ENCODE measurements at places on chromosomes 5 and 9.

- no peak for DNase-seq
Observed at GRCh38 chr5:163509291-163509951, 4.0 kb downstream of the MAT2B start.

- no peak for DNase-seq
Observed at GRCh38 chr5:175275097-175275496, 168.9 kb downstream of the DRD1 start.

DNA sequence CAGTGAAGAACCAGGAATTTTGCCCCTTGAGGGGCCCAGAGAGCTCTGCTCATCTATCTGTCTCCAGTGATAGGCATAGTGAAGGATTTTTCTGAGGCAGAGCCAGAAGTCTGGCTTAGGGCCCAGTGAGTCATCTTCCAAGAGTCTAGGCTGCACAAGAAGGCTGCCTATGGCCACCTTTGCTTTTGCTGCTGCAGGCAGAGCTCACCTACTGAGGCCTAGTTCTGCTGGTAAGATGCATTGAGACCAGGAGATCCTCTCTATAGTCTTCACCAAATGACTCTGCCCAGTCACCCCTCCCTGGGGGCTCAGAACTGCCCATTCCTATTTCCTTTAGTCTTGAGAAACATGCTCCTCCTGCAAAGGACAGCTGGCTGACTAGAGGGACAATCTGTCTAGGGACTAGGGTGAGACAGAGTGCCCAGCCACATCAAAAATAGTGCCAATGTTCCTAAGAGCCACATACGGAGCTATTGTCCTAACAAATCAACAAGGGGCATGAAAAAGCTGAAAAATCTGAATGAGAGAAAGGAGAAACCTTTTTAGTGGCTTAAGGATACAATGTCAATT, 40.3 kb upstream of the CDKN2AIPNL start:
- DNase-seq, result no peak

DNA sequence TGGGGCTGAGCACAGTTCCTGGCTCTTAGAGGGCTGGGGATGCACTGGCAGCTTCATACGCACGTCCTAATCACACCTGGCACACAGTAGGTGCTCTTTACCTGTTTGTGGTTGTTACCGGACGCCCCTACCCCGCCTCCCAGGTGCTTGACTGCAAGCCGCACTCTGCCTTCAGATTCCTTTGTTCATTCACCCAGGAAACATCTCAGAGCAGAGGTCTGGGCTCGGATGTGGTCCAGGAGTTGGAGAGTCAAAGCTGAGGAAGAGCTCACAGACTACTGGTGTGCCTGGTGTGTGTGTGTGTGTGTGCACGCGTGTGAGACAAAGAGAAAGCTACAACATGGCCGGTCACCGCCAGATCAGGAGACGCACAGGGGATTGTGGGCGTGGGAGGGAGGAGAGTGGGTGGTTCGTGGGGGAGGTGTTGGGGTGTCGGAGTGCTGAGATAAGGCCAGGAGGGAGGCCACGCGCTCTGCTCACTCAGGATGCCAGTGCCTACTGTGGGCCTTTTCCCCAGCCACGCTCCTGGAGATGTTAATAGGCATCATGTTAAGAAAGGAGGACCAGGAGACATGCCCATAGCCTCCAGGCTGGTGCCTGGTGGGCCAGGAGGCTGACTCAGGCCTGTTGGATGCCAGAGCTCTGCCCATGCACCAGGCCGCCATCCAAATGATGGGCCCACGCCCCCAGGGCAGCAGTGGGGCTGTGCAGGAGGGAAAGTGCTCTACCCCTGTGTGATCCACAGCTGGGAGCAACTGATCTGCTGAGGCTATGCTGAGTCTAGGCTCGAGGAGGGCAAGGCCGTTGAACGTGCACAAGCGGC, 39.9 kb downstream of the CRB2 start:
- DNase-seq, result no peak

- no peak for DNase-seq
Observed at GRCh38 chr9:69386651-69387050, 61.6 kb downstream of the ENTREP1 start.

DNA sequence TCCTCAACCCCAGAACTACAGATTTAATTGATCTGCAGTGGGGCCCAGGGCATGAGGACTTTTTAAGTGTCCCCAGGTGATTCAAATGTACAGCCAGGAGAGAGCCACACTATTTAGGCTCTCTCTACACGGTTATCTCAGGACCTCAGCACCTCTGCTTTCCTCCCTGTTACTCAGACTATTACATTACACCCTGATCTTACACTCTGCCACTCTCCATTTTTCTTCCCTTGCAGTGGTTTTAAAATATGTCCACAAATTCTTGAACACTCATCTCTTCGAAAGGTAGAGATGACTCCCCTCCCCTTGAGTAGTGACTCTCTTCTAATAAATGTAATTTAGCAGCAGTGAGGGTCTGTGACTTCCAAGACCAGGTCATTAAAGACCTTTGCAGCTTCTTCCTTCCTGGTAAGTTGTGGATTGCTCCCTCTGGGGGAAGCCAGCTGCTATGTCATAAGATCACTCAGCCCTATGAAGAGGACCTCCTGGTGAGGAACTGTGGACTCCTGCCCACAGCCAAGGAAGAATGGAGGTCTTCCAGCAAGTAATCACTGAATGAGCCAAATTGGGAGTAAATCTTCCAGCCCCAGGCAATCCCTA, 87.5 kb upstream of the SSBP2 start:
- DNase-seq, result peak; percentile 22
